Activated T-helper 9 cell treated with anti-CD3 and anti-CD28 coated beads, Interleukin-2, amount 50 U/mL, for 16 hours (primary cell): ENCODE measurements at places on chromosomes 12 and 14.

- no peak for DNase-seq
Measured at GRCh38 chr14:32594766-32595165, 265.7 kb downstream of the AKAP6 start.

DNA sequence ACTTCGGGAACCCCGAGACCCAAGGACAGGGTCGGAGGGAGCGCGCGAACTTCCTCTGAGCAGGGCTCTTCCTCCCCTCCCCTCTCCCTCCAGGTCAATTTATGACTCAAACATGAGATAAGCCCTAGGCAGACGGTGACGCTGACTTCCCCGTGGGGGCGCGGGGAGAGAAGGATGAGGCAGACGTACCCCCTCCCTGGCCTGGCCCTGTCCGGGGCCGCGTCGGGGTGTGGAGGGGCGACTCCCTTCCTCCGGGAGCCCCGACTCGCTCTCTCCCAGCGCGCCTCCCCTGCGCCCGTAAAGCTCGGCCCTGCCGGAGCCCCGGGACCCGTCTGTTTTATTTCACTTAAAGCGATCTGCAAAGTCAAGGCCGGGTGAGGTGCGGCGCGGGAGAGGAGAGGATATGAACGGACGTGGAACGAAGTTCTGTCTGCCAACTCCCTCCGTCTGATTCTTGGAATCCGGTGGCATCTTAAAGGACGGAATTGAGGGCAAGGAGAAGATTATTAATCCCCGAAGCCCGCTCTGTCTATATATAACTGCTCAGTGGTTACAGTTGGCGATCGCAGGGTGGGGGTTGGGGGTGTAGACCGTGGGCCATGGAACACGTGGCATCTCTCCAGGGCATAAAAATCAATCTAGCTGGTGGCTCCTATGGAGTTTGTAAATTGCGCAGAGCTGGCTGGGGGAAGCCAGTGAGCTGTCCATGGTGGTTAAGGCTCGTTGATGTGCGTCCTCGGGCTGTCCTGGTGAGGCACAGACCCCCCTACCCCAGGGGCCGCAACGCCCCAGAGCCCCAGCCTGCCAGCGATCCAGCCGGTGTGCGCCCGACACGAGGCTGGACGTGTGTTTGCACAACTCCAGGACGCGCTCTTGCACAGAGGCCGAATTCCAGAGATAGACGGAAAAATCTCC lies 2.9 kb upstream of the PTHLH start:
- no peak for DNase-seq

DNA sequence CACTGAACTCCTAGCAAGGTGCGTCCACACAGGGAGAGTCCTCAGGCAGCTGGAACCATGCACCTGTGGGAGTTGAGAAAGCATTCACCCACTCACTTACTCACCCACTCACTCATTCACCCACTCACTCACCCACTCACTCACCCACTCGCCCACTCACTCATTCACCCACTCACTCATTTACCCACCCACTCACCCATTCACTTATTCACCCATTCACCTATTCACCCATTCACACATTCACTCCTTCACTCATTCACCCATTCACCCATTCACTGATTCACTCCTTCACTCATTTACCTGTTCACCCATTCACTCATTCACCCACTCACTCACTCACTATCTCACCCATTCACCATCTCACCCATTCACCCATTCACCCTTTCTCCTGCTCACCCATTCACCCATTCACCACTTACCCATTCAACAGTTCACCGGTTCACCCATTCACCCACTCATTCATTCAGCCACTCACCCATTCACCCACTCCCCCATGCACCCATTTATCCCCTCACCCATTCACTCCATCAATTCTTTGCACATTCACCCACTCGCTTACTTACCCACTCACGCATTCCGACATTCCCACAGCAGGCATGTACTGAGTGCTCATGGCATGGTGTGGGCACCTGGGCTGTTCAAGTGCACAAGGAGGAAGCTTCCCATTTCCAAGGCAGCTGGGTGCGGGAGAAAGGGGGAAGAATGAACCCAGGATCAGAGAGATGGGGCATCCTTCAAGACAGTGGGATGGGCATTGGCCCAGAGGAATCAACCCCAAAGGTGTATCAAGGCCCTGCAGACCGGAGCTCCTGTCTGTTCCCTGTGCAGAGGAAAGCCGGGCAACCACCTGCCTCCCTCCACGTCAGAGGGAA lies 135.2 kb upstream of the C14orf180 start:
- no peak for DNase-seq

DNA sequence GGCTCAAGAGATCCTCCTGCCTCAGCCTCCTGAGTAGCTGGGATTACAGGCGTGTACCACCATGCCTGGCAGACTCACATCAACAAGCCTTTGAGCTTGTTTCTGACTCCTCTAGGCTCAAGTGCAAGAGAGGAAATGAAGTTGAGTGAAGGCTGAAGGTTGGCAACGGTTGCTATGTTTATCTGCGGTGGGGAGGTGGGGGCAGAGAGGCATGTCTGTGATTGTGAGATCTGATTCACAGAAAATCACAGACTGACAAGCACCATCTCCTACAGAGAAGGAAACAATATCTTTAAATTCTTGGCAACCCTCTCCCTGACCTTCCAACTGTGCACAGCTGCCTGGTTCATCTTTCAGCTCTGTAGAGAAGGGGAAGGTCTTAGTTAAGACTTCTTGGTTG lies 22.1 kb upstream of the NINJ2 start:
- peak; percentile 68 for DNase-seq

DNA sequence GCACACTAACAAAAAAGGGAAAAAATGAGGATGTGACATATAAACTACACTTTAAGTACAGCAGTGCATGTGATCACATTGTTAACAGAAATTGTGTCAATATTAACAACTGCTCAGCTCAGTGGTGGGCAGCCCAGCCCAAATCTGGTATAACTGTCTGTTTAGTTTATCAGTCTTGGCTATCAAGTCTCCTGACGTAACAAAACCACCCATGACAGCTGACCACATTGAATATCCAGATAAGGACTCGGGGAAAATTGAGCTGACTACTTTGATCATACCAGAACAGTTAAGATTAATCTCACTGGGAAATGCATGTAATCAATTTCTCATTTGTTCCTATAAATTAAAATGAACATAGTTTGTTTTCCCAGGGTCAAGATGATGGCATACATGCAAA lies 396.6 kb downstream of the SNAPC1 start:
- DNase-seq: no peak

DNA sequence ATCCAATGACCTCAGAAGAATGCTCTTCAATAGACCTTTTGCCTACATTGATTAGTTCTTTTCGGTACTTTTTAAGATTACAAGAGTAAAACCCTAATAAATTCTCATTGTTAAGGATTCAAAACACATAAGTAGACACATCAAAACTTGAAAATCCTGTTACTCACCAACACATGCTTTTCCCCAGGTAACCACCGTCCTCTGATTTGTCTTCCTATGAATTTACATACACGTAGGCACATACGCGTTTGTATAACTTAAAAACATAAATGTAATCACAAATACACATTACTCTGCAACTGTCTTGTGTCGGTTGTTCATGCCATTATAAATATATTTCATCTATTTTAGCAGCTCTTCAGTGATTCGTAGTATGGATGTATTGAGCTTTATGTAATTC lies 910 bp upstream of the WASHC4 start:
- no peak for DNase-seq

- no peak for DNase-seq
Measured at GRCh38 chr12:126397071-126397581, 1331.9 kb downstream of the AACS start.

GRCh38 chr12:19994968-19995367 lies 373.4 kb upstream of the PDE3A start:
- DNase-seq: no peak

GRCh38 chr14:60646226-60646818 lies 3.0 kb downstream of the SIX1 start:
- DNase-seq: no peak

GRCh38 chr12:5395443-5396271 lies 36.3 kb upstream of the NTF3 start:
- DNase-seq: no peak

GRCh38 chr12:78951803-78952551 lies 87.4 kb downstream of the SYT1 start:
- no peak for DNase-seq

DNA sequence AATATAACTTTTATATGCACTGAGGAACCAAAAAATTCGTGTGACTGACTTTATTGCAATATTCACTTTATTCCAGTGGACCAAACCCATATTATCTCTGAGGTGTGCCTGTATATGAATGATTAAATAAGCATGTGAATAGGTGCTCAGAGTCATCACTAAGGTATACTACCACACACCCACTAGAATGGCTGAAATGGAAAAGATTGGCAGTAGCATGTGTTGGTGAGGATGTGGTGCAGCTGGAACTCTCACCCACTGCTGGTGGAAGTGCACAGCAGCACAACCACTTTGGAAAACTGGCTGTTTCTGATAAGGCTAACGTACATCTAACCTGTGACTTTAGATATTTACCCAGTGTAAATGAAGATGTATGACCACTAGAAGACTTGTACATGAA lies 36.8 kb downstream of the GOLGA5 start:
- no peak for DNase-seq

DNA sequence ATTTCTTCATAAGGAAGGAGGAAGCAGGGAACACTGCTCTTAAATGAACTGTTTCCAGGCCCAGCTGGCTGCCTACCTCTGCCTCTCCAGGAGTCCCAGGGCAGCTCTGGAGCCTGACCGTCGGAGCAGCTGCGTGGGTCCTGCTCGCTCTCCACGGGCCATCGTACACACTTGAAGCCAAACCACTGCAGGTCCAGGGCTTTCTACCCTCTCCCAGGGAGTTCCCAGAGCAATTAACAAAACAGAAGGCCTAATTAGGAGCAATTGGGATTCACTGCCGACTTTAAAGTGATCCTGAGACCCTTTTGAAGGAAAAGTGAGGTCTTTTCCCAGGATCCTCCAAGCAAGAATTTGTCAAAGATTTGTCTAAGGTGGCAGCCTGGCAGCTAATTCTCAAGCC lies 76.9 kb downstream of the OTX2 start:
- DNase-seq: no peak

- DNase-seq: no peak
Measured at GRCh38 chr12:88544991-88545980, 35.0 kb downstream of the KITLG start.

GRCh38 chr14:52244997-52245396 lies 22.5 kb upstream of the PTGDR start:
- DNase-seq: no peak

DNA sequence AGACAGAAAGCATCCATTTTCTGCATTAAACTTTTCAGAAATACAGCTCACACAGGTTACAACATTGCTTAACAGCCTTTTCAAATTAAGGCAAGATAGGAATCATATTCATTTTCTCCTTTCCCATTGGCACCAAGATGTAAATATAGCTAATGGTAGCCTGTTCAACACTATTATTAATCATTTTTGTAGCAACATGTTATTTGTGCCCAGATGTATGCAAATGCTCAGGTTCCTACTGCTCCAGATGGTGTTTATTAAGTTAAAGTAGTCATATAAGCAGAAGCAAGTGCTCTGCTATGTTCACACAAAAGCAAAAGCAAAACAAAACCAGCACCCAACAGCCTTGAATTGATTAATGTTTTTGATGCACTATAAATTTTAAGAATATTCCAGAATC lies 1110.6 kb downstream of the SLC6A15 start:
- no peak for DNase-seq

- DNase-seq: no peak
Measured at GRCh38 chr12:10169104-10169503, 2.8 kb downstream of the OLR1 start.

GRCh38 chr12:106897082-106897481 lies 58.6 kb upstream of the TMEM263 start:
- no peak for DNase-seq

- no peak for DNase-seq
Measured at GRCh38 chr12:98106031-98106683, 409.2 kb upstream of the TMPO start.

DNA sequence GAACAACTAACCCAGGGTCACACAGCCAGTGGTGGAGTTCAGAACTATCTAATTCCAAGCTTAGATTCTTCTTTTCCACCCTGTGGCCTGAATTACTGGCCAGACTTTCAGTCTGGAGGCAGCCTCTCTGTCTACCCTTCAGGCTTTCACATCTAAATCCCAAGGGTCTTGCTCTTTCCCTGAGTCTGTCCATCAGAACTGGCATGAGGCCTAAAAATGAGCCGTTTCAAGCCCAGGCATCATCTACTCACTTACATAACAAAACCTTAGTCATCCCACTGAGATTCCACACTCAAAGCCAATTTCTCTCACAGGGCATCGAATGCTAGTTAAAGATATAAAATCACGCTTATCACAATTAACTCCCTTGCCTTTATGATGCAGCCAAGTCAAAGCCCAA lies 1.3 kb upstream of the PTGDR start:
- no peak for DNase-seq

DNA sequence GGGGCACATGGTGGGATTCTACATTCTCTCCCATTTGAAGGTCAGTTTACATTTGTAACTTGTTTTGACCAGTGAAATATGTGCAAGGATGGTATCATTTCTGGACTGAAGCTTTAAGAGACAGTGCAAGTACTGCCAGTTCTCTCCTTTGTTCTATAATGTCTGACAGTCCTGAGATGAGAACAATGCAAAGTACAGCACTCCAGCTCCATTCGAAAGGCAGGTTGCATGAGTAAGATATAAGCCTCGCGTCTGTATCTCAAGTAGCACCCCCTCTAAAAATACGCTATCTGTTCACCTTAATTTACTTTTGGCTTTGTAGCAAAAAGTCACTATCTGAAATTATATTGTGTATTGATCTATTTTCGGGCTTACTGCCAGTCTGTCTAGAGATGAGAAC lies 1122.2 kb upstream of the TMEM132C start:
- no peak for DNase-seq

- no peak for DNase-seq
Measured at GRCh38 chr14:22854963-22855724, 16.4 kb upstream of the LRP10 start.

- no peak for DNase-seq
Measured at GRCh38 chr12:1749019-1749418, 58.1 kb downstream of the ADIPOR2 start.

DNA sequence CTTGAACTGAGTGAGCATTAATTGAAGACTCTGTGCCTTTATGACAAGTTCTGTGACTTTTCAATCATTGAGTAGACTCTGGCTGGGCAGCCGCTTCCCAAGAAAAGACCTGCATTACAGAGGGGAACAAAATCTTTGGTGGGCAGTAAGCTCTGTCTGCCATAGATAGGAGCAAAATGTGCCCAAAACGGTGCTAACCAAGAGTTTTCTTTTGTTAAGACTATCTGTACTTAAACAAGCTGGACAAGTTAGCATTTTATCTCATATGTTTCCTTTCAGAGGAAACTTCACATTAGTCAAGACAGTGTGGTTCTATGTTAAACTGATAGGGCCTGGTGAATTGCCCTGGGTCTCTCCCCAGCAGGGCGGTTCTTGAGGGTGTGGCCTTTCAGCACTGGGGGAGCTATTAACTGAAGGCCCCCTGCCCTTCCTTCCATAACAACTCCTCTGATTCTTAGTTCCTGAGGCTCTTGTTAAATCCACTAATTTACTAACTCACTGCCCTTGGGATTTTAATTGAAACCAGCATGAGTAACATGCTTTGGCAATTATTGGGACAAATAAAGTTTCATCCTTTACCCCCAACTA lies 219.6 kb downstream of the KTN1 start:
- DNase-seq: no peak
